AG20443 (cell line): ENCODE measurements at places on chromosomes 3 and 15.

- no peak for DNase-seq
These were observed 61.5 kb upstream of the CADPS start for GRCh38 chr3:62936626-62937254.

GRCh38 chr3:87627316-87627715 is 350.9 kb upstream of the POU1F1 start:
- no peak for DNase-seq

- no peak for DNase-seq
These were observed 480.7 kb upstream of the ADAMTS9 start for GRCh38 chr3:65168547-65168946.

DNA sequence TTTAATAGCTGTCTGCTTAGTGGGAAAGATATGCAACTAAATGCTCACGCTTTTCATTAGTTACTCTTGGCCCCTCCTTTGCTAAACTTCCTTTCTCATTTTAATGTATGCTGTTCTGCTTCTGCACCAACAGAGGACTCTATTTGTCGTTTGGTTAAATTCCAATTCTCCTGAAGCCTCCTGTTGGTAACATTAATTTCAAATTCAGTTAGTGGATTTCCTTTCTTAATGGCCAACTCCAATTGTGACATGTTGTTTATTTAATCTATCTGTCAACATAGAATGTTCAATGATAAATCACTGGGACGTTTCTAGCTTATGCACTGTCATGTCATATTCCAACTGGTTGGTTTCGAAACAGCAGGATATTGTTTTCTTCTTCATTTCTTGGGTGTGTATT is 467.4 kb upstream of the BCHE start:
- DNase-seq, result no peak

GRCh38 chr15:80918196-80918783 is 71.3 kb downstream of the MESD start:
- DNase-seq, result no peak

DNA sequence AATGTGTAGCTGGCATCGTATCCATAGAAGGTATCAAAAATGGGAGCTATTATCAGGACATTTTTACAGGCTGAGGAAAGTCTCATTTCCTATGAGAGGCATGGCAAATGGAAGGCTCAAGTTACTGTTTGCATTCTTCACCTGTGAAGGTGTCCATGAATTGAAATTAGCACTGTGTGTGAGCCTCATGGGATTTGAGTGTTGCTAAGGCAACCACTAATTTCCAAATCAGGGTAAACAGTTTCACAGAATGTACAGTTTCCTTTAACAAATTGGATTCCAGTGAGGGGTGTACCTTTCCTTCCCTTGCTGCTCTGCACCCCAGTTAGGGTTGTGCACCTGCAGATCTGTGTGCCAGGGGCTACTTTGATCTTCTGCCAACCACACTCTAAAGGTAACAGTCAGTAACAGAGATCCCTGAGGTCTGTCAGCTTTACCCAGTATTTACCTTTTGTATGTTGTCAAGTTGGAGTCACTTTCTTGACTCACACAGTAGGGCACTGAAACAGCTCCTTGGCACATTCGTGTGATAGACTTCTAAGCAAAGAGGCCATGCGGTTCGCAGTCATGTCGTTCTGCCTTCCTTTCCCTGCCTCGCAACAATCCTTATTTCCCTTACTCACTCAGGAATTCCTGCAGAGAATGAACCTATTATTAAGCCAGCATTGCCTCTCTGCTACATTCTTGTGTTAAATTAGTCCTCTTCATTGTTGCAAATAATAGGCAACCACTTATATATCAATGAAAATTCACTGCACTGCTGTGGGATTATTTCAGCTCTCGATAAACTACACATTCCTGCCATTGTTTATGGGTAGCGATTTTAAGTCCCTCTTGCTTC is 129.8 kb upstream of the GBE1 start:
- no peak for DNase-seq
